ENCODE measurements at places on chromosomes 7 and 10.
A peak's percentile ranks its signal among the peaks of the same experiment; 100 is the strongest.

DNA sequence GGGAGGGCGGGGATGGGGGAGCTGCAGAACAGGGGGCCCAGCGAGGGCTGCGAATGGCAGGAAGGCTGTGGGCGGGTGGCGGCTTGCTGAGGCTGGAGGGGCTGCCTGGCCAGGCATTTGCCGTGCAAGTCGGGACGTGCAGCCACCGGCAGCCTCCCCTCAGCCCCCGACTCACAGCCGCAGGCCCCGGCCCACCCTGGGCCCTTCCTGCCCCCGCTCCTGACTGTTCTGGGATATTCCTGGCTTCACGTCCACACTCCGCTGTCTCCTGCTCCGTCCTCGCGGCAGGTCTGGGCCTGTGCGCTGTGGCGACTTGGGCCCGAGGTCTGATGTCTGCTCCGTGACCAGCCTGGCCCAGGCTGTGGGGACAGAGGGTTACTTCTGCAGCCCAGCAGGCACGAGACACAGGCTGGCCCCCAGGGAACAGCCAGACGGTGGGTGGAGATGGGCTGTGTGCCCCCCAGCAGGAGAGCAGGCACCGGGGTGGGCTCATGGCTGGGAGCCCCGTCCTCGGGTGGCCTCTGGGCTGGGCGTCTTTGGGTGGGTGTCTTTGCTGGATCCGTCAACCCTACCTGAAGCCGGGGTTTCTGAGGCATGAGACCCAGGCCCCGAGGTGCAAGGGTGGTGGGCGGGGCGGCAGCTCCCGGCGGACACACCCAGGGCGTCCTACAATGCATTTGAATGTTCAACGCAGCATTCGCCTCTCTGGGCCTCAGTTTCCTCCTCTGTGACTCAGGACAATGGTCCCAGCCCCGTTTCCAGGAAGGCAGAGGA, 86.5 kb downstream of the FOXL3 start:
- no peak for DNase-seq

DNA sequence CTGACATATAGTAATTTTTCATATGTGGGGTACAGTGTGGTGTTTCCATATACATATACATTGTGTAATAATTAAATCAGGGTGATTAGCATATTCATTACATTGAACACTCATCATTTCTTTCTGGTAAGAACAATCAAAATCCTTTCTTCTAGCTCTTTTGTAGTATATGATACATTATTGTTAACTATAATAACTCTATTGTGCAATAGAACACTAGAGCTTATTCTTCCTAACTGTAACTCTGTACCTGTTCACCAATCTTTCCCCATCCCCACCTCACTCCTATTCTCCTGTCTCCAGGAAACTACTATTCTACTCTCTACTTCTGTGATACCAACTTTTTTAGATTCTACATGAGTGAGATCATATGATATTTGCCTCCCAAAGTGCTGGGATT, 9.4 kb downstream of the BZW2 start:
- DNase-seq, result no peak

DNA sequence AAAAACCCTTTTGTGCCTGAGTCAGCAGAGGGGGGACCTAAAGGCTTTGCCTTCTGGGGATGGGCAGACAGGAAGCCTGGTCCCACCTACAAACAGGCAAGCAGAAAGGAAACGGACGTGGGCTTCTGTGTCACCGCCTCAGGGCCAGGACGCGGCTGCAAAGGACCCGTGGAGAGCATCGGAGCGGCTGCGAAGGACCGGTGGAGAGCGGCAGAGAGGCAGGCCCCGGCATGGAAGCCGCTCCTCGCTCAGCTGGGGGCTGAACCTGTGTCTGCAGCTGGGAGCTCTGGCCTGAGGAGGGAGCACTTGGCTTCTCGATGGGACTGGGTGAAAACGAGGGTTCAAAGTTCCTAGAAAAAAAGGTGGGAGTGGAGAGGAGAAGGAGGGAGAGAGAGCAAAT, 125.4 kb upstream of the PPP2R2D start:
- DNase-seq, result no peak

DNA sequence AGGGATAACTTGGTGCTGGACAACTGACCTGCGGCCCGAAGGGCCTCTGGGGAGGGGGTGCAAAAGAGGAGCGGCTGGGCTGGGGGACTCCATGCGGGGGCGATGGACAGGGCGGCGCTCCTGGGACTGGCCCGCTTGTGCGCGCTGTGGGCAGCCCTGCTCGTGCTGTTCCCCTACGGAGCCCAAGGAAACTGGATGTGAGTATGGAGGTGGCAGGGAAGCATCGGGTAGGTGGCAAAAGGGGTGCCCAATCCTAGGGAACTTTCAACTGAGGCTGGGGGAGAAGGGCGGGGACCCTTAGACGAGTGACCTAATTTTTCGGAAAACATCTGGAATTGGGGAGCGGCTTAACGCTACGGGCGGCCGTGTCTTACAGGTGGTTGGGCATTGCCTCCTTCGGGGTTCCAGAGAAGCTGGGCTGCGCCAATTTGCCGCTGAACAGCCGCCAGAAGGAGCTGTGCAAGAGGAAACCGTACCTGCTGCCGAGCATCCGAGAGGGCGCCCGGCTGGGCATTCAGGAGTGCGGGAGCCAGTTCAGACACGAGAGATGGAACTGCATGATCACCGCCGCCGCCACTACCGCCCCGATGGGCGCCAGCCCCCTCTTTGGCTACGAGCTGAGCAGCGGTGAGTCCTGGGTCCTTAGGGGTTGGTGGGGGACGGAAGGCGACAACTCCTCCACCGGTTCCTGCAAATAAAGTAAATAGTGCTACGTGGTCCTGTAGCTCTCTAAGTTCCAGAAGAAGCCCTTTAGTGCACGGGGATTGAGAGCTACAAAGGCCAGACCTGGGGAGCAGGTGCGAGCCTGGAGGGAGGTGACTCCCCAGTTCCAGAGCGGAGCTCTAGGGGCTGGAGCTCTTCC, 622 bp downstream of the WNT16 start:
- DNase-seq, result peak; percentile 57

DNA sequence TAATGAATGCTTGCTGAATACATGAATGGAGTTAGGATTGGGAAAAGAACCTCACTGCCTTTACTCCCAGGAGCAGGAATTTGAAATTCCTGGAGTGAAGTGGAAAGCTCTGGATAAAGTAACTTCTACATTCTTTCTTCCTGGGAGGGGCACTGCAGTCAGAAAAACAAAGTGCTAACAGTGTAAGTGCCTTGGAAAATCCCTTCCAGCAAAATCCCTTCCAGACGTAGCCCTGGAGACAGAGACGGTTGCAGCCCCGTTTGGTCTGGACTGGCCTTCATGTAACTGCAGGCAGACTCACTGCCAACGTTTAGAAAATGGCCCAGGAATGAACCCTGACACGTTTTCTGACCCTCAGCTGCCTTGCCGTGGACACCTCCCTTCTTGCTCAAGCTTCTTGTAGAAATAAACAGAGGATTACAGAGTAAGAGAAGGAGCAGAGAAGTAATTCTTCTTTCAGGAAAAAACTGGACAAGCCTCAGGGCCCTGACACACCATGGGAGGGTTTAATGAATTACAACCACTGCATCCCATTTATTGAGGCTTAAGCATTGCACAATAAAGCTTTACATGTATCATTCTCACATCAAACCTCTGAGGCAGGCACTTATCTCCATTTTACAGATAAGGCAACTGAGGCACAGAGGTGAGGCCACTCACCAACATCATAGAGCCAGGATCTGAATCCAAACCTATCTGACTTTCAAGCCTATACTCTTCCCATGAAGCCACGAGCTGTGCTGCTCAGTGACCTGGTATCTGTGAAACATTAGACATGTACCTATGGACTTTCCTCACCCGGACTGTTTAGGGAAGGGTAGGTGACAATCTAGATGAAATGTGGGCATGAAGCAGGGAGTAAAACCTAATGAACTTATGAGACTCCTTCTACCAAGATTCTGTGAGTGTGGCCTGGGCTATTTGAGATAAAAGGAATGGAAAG, 7.8 kb downstream of the ITPRIP start:
- no peak for DNase-seq

Data from stimulated activated effector memory CD8-positive, alpha-beta T cell treated with anti-CD3 and anti-CD28 coated beads, Interleukin-12 subunit alpha, Interleukin-12 subunit beta, amount 100 ng/mL, for 72 hours (primary cell).